Fibroblast of skin of left biceps (primary cell): ENCODE measurements at places on chromosomes 7 and 10.

GRCh38 chr10:110260746-110261477 lies 43.8 kb downstream of the SMNDC1 start:
- DNase-seq: no peak

DNA sequence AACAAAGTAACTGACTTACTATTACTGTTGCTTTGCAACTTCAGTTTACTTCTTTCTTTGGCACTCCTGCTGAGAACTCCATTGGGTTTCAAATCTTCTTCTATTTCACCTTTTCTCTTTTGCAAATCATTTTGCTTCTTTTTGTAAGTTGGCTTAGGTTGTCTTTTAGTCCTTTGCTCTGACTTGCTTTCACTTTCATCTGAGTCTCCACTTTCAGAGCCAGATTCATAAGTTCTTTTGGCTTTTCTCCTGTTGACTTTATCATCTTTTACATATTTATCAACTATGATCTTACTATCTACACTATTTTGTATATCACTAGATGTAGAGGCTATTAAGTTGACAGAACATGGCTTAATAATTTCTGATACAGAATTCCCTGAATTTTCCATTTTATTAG lies 73.4 kb downstream of the NRBF2 start:
- DNase-seq: no peak

- DNase-seq: no peak
These were observed 112.1 kb upstream of the ABCB5 start for GRCh38 chr7:20503278-20503950.

GRCh38 chr10:72375585-72375984 lies 20.9 kb upstream of the DNAJB12 start:
- no peak for DNase-seq

GRCh38 chr10:5297466-5297865 lies 67.3 kb upstream of the UCN3 start:
- no peak for DNase-seq

DNA sequence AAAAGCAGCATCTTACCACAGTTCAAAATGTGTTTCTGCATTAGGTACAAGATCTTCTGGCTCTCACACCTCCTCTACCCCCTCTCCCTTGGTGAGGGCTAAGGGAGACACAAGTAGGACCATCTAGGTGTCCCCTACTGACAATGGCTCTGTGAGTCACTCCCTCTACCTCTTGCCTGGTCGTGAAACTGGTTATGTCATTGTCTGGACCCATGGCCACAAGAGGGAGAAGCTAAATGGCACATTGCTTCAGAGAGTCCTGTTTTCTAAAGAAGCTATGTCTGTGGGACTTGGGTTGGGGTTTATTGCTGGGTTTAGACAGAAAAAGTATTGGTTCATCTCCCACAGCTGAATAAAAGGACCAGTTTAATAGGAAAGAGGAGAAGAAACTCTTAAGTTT lies 4.0 kb upstream of the PLXNA4 start:
- no peak for DNase-seq

DNA sequence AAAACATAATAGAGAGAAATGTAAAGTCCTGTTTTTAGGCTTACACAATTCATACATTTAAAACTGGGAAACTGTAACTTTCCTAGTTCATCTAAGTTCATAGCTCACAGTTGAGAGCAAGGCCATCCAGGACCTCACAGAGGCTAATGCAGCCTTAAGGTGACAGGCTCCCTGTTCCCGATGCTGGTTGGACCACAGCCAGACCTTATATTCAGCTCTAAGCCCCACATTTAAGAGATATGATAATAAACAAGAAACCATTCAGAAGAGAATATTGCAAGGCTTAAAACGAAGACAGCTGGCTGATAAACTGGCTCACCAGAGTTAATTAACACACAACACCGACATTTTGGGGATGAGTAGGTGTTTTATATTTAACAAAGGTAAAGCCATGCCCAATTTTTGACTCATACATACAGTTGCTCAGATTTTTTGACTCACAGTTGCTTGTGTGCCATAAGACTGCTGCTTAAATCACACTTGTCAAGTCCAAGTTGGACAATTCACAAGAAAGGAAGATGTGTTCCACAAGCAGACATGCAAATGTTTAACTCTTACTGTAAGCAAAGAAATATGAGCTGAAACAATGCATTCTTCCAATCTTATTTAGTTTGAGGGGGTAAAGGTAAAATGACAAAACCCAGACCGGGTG lies 41.1 kb upstream of the TMEM213 start:
- DNase-seq: no peak

GRCh38 chr10:48305905-48306264 lies 592 bp upstream of the MAPK8 start:
- no peak for DNase-seq

DNA sequence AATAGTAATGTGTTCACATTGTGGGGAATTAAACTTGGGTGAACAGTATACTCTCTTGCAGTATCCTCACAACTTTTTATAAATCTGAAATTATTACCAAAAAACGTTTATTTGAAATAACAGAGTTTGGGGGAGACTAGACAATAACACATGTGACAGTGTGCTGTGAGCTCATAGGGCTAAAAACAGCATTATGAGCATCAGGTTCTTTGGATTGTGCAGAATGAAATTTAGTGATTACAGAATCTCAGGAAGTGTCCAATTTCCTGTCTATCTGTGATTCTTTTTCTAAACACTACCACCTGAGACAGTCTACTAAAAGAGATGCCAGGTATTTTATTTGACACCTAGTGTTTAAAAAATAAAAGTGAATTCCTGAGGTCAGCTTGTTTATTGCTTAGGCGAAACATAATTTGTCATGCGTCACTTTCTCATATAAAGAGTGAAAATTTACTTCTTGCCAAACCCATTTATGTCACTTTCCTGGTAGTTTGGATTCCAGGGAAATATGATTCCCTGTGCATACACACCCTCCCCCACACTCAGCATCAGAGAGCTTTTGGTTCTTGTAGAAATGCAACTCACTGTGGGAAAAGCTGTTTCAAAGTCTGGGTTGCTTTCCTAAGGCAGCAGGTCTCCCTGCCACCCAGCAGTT lies 71.2 kb downstream of the AOAH start:
- DNase-seq: peak; percentile 27

- no peak for DNase-seq
These were observed 5.8 kb upstream of the FEZF1 start for GRCh38 chr7:122310119-122311021.

DNA sequence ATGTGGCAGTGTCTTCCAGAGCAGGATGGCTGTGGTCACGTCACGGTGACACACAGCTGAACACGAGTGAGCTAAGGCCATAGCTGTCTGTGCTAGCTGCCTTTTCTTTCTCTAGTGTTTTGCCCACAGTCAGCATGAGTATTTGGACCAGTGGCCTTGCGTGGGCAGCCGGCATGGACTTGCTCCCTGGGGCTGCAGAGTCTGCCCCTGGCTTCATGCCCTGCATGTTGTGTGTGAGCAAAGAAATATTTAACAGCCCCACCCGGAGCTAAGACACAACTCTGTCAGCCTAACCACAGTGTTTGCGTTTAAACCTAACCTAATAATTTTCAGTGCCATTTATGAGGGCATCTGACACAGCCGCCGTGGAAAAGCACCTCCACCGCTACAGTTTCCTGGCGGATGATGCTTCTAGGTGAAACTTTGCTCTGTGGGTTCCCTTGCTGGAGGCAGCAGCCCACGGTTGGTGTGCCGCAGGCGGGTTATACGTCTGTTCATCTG lies 14.6 kb downstream of the CHST12 start:
- no peak for DNase-seq

- DNase-seq: no peak
These were observed 386.5 kb upstream of the ETV1 start for GRCh38 chr7:14375998-14376397.

DNA sequence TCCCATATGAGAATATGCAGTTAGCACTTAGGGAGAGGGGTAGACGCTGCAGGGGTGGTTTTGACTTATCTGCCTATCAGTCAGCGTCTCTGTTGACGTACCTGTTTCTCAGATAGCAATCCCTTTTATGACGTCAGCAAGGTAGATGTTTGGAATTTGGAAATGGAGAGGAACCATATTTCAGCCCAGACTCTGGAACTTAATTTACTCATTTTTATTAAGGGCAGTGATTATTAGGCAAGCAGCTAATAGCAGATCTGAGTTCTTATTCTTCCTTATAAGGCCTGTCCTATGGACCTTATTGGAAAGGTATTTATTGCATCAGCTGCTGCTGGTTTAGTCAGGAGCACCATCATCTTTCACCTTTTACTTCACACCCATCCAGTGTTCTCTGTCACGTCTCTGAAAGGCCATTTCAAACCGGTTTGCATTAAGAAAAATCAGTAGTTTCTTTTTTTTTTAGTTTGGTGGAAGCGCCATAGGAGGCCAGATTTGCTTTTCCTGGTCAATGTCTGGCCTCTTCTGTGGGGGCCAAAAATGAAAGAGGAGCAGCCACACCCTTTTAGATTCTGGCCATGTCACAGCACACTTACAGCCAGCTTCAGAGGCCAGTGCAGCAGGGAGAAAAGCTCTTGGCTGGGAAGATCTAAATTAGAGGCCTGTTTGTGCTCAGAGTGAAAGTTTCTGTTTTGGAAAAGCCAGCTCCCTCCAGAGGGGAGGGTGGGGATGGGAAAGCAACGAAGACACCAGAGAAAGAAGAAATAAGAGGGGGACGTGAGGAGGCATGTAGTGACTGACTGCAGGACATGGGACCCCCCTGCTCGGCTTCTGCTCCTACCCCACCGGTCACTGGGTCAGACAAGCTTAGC lies 146.3 kb downstream of the TCF7L2 start:
- DNase-seq: no peak

DNA sequence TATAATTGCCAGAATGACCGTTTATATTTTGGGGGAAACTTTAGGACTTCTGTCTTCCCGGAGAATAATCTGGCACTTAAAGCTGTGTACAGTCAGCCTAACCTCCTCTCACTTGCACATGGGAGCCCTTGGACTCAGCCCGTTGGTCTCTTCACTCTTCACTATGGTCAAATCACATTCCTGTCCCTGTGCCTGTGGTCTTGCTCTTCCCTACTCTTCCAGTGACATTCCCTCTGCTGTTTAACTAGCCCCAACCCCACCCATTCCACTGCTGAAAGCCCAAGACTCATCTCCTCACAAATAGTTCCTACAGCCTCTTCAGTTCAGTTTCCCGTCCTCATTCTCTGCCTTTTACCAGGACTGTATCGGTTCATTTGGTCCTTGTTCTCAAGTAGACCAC lies 135.0 kb downstream of the DYNC1I1 start:
- no peak for DNase-seq

DNA sequence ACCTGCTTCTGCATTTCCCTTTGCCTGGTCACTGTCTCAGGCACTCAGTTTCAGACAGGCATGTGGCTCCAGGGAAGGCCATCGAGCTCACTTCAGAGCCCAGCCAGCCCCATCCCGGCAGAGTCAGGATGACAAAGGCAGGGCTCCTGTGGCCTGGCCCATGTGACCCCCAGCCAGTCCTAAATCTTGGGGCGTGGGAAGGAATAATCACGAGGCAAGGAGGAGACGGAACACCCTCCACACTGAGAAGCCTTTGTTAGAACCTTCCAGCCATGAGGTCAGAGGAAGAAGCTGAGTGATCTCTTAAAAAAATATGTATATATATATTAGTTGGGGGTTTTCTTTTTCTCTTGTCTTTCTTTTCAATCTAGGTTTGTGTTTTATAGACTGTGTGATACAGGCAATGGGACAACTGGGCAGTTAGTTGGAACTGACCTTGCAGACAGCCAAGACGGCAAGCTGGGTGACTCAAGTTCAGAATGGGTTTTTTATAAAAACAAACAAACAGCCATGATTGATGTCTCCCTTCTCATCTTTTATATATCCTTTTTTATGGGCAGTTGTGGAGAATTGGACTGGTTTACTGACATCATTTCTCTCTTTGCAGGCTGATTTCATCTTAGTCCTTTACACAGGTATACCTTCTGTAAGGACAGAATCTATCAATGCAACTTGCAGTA lies 60.8 kb downstream of the CHN2 start:
- DNase-seq: no peak

- DNase-seq: no peak
These were observed 53.0 kb downstream of the TMEM229A start for GRCh38 chr7:123979876-123980275.

DNA sequence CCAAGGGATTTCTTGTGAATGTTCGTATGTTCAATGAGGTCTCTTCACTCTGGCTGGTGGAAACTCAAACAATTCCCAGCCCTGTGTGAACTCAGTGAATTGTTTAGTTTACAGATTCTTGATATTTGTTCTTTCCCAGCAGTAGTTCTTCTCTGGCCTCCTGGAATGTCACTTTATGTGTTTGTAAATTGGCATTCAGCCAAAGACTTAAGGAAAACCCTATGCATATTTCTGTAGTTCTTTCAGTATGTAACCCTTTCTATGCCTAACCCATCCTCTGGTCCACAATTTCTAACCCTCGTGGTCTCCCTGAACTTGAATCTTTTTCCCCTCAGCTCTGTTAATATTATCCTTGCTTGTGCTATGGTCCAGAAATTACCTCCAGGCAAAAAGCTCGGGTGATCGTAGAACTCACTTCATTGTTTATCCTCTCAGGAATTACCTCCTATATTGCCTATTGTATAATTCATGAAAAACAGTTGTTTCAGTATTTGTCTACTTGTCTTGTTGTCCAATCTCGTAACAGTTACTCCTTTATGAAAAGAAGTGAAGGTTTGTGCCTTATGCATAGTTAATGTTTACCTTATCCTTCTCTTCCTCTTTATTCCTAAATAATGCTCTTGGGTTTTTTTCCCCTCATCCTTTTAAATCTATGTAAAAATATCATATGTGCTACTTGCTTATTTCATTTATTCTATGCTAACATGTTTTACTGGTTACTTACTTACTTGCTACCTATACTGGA lies 23.7 kb upstream of the AGR3 start:
- peak; percentile 59 for DNase-seq

GRCh38 chr7:10998996-10999757 lies 25.5 kb downstream of the PHF14 start:
- DNase-seq: no peak

- no peak for DNase-seq
These were observed 269.5 kb upstream of the SLC26A5 start for GRCh38 chr7:103715376-103716120.

GRCh38 chr10:13527864-13528122 lies 1.0 kb downstream of the BEND7 start:
- DNase-seq: no peak

- peak; percentile 70 for DNase-seq
These were observed 60.9 kb downstream of the LRMDA start for GRCh38 chr10:75492173-75492925.

GRCh38 chr7:30323006-30323355 lies 38.6 kb downstream of the ZNRF2 start:
- no peak for DNase-seq

- no peak for DNase-seq
These were observed 398.9 kb downstream of the PHTF2 start for GRCh38 chr7:78197447-78197846.

DNA sequence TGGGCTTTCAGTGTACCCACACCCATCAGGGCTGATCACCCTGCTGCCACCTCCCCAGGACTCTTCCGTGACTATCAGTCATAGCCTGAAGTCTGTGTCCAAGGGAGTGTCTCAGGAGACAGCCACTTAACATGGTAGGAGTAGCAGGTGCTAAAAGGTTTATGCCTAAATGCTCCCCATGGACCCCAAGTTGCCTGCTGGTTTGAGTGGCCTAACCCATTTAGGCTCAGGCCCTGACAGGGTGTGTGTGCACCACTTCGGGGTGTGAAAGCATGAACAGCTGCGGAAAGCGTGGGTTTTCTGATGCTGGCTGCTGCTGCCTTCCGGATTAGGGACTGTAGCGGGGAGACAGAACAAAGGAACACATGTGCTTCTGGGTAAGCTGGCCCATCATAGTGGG lies 93.2 kb upstream of the SAMD8 start:
- DNase-seq: no peak
